Activated CD4-positive, alpha-beta T cell treated with anti-CD3 and anti-CD28 coated beads, Interleukin-2, amount 10 ng/mL, durations not matched to agents 7 days and 5 days (primary cell): ENCODE measurements at places on chromosomes 12 and 14.

- DNase-seq: no peak
Measured at GRCh38 chr12:42846782-42847181, 257.2 kb upstream of the PRICKLE1 start.

DNA sequence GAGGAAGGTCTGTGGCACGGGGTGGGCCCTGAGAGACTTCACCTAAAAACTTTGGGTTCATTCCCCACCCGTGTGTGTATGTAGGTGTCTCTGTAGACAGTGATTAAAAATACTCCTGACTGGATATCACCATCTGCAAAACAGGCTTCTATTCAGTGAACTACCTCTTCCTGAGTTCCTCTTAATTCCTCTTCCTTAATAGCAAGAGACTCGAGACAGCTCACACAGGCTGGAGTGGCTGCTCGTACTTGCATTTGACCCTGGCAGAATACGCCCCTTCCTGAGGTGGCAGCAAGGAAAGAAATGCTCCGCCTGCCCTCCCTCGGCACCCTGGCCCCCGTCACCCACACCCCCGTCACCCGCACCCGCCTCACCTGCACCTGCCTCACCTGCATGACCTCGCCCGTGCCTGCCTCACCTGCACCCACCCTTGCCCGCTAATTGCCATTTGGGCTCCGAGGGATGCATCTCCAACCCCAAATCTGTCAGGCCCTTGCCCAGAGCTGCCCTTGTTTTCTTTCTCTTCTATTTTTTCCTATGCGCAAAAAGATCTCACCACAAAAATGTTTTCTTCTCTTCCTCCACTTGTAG is 90.0 kb downstream of the FBXL14 start:
- DNase-seq: no peak

DNA sequence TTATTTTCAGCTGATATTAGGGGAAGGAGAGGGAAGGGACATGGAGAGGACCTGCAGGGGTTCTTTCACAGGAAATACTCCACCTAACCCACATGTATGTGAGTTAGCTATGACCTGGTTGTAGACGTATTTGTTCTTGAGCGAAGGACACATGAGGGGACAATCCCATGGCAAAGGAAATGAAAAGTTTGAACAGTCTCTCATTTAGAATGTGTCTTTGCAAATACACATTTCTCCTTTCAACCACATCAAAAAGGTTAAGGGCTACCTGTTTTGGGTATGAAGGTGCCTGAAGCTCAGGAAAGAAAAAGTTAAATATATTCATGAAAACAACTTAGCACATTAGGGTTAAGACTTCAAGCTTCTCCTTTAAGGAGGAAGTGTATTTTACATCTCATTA is 7.4 kb downstream of the PYGL start:
- no peak for DNase-seq

GRCh38 chr12:11228296-11228879 is 41.1 kb downstream of the PRB3 start:
- peak; percentile 35 for DNase-seq

DNA sequence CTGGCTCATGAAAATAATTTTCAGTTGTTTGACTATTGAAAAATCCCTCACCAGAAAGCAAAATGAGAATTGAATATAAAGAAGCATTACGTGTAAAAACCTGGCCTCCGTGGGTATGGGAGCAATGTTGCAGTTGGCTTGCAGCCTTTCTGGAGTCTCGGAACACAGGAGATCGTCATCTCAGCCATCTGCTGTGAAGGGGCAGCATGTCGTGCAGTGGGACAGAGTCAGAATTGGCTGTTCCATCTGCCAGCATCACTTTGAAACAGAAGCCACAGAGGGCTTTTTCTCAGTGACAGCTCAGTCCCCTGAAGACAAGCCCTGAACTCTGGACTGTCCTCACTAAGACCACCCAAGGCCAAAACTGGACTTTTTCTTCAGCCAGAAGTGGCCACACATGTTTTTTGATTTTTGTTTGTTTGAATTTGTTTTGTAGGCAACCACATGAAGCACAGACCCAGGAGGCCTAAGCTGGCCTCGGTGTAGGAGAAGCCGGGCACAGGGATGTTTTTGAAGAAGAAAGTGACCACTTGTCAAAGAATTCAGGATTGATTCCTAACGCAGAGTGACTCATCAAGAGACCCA is 170.8 kb upstream of the DYRK2 start:
- DNase-seq: no peak

DNA sequence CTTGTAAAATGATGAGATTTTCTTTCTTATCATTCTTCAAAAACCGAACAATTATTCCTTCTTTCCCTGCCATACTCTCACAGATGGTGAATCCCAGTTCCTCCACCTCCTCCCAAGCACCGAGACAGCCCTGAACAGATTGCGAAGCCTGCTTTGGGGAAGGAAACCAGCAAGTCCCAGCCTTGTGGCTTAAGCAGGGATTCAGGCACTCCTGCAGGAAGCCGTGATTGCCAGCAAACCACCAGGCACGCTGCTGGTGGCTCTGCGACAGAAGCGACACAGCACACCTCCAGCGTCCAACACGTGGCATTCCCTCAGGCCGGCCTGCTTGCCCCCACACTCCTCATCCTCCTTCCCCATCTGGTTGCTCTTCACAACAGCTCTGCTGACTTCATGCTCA is 237.7 kb downstream of the GXYLT1 start:
- DNase-seq: no peak

GRCh38 chr12:50297027-50297426 is 13.7 kb upstream of the LIMA1 start:
- no peak for DNase-seq

DNA sequence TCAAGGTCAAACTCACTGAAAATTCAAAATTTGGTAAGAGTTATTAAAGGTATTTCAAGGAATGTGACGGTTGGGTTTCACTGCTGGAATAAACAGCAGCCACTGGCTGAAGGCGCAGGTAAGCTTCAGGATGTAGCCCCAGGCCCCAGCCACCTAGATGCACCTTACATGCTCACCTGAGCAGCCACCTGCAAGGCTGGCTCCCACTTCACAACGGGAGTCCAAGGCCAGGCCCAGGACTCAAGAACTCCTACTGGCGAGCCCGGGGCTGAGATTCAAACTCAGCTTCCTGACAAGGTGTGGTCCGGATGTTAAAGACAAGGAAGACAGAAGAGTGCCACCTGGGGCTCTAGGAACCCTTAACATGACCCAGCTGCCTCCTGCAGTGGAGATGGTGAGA is 78.4 kb downstream of the ITPK1 start:
- no peak for DNase-seq

DNA sequence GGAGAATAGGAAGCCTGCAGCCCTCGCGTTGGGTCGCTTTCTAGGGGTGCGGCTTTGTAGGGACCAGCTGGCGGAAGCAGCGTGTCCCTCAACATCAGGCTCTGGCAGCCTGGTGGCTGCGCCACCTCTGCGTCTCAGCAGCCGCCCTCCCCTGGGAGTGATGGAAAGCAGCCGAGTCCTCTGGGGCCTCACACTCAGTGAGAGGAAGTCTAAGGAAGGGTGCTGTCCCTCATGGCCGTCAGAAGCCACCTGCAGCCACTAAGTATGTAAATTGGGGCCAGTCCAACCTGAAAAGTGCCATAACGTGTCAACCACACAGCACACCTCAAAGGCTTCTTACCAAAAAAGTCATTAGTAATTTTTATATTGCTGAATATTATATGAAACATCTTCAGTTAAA is 80.3 kb downstream of the WDR20 start:
- DNase-seq: no peak

- no peak for DNase-seq
Measured at GRCh38 chr12:59173695-59174094, 253.4 kb upstream of the LRIG3 start.

GRCh38 chr12:52320784-52321400 is at the start of gene KRT83:
TSS of gene KRT83 (minus strand) at chr12:52321398. CDS start at chr12:52321335, 63 bp downstream.
- no peak for DNase-seq

DNA sequence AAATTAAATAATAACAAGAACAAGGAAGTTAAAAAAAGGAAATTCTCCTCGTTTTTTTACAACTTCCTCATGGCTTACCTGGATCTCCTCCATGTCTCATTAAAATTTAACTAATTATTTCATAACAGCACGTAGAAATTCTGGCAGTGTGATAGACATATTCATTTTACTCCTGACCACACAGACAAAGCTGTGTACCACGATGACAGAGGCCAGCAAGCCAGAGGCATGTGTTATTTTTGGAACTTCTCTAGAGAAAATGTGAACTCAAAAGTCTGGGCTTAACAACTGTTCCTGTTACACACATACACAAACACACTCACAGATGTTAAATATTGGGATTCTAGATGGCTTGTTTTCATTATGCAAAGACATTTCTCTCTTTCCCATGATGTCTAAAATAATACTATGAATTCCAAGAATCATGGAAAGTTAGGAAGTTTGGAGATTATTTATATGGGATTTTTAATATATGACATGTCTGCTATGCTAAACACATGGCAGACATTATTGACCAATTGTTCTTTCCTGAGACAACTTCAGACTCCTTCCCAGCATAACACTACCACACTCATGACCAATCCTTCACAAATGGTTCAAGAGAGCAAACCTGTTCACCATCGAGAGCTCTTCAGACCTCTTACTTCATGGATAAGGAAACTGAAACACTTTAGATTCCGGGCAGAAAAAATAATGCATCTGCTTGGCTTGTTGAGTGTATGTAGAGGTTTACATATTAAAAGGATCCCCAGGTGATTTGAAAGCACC is 158.7 kb downstream of the DACT1 start:
- no peak for DNase-seq

GRCh38 chr14:21543521-21543960 is 17.4 kb upstream of the SALL2 start:
- no peak for DNase-seq

GRCh38 chr12:112710414-112710813 is 81.1 kb upstream of the RPH3A start:
- DNase-seq: no peak

- no peak for DNase-seq
Measured at GRCh38 chr14:104504172-104504735, 75.3 kb upstream of the C14orf180 start.

- no peak for DNase-seq
Measured at GRCh38 chr14:93331728-93332396, 974 bp downstream of the BTBD7 start.

DNA sequence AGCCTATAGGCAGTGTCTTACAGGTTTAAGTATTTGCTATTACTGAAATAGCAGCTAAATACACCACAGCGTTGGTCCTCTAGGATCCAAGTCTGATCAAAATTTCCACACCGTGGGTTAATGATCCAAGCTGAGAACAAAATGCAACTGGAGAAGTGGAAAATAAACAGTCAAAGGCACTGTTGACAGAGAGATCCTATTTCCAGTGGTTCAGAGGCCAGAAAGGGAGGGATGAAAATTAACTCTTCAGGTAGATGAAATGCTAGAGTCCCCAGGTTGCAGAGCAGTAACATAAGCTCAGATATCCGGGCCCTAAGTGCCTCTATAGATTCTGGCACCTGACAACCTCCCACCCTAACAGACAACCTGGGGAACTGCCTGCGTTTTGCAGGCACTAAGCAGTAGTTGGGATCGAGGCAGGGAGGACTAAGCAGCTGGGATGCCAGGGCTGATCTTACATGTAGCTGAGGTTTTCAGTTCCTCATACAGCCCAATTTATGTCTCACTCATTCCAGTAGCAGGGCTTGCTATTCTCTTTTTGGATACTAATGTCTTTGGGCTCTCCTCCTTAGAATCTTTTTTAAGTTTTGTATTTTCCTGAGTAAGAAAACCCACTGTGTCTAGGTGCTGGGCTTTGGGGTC is 42.7 kb upstream of the CRACR2A start:
- DNase-seq: no peak
